ENCODE measurements at places on chromosomes 6 and 20.

- DNase-seq, result no peak
Measured at GRCh38 chr6:72825315-72825911, 203.5 kb downstream of the KCNQ5 start.

DNA sequence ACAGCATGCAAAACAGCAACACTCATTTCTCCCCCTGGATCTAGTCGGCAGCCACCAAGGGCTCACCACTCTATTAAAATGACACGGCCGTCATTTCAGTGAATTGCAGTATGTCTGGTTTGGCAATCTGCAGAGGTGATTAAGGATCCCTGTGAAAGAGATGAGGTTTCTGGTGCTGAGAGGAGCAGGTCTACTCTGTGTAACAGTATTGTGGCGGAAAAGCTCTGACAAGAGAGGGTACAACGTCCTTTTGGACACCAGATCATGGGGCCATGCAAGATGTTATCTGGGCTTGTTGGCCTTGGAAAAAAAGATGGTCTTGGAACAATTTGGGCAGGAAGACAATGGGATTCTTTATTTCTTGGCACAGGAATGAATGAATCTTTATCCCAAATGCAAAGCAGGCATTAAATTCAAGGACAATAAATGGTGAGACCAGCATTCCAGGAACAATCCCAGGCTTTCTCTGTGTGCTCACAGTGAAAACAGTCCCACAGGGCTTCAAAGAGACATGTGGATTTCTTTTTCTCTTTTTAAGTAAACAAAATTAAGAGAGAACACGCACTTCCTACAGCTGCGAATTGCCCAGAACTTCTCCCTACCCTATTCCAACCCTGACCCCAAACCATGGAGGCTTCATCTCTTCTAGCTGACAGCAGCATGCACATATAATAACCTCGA, 33.7 kb upstream of the ADGRF1 start:
- no peak for DNase-seq

- no peak for DNase-seq
Measured at GRCh38 chr20:42697962-42698361, 491.7 kb downstream of the PTPRT start.

- no peak for DNase-seq
Measured at GRCh38 chr20:41032271-41032670, 3.6 kb downstream of the TOP1 start.

DNA sequence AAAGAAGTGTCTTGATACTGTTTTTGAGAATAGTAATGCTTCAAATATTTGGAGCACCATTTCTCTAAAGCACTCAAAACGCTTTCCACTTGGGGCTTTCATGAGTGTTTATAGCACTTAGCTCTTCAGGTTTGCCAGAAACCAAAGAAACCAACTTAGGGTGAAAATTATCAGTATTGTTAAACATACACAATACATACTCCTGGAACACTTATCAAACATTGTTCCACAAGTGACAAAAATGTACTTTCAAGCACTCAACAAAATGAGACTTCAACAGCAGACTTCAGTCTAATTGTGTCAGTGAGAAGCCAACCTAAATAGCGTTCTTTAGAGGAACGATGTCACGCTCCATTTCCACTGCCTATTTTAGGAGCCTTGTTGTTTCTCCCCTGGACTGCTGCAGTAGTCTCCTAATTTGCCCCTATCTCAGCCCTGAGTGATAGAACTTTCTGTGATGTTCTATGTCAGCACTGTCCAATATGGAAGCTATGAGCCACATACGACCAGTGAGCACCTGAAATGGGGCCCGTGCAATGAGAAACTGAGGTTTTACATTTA, 461.3 kb downstream of the KIF16B start:
- DNase-seq, result peak; percentile 57

DNA sequence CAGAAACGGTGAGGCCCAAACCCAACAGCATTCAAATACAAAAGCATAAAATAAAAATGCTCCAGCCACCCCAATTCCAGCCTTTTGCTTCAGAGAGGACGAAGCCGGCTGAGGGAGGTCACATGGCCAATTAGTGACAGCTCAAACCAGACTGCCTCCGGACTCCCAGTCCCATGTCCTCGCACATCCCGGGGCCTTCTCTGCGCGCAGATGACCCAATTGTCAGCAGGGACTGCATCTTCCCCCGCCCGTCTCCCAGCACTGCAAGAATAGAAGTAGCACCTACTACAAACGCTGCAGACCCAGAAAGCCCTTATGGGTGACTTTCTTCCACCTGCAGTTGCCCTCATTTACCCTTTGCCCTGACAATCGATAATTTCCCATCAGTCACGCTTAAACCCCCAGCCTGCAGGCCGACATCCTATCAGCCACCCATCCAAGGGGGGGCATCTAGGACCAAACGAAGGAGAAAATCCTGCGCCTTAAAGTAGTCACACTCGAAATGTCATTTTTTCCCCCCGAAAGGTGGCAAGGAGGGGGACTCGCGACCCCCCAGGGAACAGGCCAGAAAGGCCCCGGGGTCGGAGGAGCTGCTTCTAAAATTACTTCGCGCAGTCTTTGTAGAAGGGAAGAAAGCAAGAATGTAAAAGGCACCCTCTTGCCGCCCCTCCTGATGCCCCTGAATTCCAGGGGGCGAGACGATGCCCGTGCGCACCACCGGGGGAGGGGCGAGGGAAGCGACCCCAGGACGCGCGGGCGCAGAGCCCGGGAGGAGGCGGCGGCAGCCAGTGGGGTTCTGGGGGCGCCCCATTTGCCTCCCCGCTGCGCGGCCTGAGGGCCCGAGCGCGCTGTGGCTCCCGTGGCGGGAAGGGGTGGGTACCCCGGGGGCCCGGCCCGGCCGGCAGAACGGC, 792 bp downstream of the SLC23A2 start:
- no peak for DNase-seq

DNA sequence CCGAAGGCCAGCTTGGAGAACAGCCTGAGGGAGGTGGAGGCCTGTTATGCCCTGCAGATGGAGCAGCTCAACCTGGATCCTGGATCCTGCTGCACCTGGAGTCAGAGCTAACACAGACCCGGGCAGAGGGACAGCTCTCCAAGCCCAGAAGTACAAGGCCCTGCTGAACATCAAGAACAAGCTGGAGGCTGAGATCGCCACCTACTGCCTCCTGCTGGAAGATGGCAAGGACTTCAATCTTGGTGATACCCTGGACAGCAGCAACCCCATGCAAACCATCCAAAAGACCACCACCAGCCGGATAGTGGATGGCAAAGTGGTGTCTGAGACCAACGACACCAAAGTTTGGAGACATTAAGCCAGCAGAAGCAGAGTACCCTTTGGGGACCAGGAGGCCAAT, 223.5 kb upstream of the ID4 start:
- DNase-seq, result no peak

DNA sequence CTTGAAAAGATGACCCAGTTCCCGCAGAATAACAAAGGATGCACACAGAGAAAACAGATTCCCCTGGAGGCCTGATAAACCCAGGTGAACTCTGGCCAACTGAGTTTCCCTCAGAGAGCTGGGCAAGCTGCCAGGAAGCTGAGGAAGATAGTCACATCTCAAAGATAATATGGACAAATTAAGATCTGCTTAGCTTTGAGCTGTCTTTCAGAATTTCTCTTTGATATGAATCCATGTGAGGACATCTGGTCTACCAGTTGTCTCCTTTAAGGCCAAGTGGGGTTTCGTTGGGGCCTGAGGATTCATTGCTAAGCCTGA, 59.5 kb downstream of the ID4 start:
- DNase-seq, result no peak

DNA sequence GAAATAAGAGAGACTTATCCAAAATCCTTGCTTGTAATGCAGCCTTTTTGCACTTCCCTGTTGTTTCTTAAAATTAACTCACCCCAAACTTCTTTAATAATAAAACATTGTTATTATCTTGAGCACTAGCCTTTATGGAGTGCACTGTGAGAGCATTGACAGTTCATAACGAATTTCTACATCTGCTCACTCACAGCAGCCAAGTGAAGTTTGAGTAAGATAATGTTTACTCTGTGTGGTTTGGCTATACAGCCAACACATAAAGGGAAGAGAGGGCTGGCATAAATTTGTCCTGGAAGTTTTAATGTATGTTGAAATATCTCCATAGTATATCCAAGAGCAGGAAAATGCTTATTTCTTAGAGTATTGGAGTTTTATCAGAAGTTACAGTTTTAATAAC, 227.9 kb downstream of the FRK start:
- DNase-seq, result no peak

GRCh38 chr20:44021186-44021585, 106.5 kb downstream of the TOX2 start:
- DNase-seq, result no peak
